ENCODE measurements at places on chromosomes 13 and 19. TPM values are rescaled to one million over a fixed set of nuclear protein-coding genes. Genes with fewer than 3 reads are reported as not detected.

Gene WDR88
- not detected for total RNA-seq

Gene AMER2
- total RNA-seq, result not detected

Gene ZNF8
- total RNA-seq, result 8.0 TPM

Gene SLC5A5
- not detected for total RNA-seq

Gene CRX
- total RNA-seq, result not detected

Gene CCNE1
- 8.5 TPM for total RNA-seq

Gene NFIX
- 34.7 TPM for total RNA-seq

Gene MYO16
- under 0.01 TPM for total RNA-seq

Gene CRB3
- total RNA-seq, result not detected

Gene FAAP24
- total RNA-seq, result 4.8 TPM

Gene ZNF616
- total RNA-seq, result 10.2 TPM

Gene RASIP1
- 82.9 TPM for total RNA-seq

Gene ZNF888
- 5.0 TPM for total RNA-seq

Gene NLRP11
- not detected for total RNA-seq

Gene GAS6
- total RNA-seq, result 25.3 TPM

Gene UHRF1
- 47.7 TPM for total RNA-seq

Gene SPRED3
- 11.0 TPM for total RNA-seq

Gene MAP3K10
- 7.3 TPM for total RNA-seq

Gene PSENEN
- total RNA-seq, result 15.8 TPM

Gene HSPB6
- total RNA-seq, result 0.65 TPM
